ENCODE measurements at places on chromosomes 3 and 15.

- no peak for DNase-seq
Observed at GRCh38 chr15:73573572-73573971, 59.6 kb downstream of the NPTN start.

- no peak for DNase-seq
Observed at GRCh38 chr15:100330629-100331215, 11.1 kb downstream of the ADAMTS17 start.

DNA sequence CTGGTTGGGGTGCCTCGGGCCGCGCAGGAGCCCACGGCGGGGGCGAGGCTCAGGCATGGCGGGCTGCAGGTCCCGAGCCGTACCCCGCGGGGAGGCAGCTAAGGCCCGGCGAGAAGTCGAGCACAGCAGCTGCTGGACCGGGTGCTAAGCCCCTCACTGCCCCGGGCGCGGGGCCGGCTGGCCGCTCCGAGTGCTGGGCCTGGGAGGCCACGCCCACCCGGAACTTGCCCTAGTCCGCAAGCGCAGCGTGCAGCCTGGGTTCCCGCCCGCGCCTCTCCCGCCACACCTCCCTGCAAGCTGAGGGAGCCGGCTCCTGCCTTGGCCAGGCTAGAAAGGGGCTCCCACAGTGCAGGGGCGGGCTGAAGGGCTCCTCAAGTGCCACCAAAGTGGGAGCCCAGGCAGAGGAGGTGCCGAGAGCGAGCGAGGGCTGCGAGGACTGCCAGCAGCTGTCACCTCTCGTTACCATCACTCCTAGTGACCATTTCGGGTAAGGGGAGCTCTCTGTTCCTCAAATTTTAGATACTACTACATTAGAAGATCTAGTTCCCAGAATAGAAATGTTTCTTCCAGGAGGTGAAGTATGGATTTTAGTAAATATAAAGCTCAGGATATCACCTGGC is 417.0 kb upstream of the AGTR1 start:
- DNase-seq = no peak

DNA sequence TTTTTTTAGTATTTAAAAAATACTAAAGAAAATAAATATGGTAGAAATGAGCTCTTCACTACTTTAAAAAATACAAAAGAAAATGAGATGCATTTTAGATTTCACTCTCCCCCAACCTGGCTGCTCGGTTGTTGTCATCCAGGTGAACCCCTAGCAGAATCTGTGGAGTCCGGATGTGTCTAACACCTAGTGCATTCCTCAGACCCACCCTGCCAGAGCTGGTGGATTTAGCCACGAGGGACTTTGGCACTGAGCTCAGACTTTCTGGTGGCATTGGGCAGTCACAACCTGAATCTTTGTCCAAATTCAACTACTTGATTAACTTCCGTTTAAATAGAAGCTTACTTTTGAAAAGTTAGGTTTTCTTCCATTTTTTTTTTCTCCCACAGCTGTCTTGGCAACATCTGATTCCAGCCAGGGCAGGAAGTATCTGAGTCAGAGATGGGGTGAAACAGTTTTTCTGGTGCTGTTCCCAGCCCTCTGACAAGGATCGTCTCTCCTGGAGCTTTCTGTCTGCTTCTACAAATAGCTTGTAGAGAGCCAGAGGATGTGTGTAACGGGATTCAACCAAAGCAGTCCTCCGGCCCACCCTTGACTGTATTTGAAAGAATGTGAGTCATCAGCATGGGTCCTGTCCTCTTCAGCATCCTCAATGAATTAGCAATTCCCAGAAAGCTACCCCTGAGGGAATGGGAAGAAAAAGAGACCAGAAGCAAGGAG is 301.8 kb upstream of the MCTP2 start:
- no peak for DNase-seq

DNA sequence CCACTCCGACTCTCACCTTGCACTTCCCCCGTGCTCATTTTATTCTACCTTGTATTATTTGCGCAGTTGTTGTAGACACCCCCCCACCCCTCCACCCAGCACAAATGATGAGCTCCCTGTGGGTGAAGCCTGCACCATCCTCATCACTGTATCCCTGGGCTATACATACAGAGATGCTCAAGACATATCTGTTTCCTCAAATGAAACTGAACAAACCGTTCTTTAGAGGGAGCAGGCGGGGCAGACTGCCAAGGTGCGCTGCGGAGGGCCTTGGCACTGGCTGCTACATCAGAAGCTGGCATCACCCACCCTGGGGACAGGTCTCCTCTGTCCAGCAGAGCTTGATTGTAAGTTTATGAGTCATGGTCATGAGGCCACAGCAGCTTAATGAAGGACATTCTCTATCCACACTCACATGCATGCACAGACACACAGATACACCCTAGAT is 29.0 kb downstream of the ADCY5 start:
- DNase-seq = no peak

DNA sequence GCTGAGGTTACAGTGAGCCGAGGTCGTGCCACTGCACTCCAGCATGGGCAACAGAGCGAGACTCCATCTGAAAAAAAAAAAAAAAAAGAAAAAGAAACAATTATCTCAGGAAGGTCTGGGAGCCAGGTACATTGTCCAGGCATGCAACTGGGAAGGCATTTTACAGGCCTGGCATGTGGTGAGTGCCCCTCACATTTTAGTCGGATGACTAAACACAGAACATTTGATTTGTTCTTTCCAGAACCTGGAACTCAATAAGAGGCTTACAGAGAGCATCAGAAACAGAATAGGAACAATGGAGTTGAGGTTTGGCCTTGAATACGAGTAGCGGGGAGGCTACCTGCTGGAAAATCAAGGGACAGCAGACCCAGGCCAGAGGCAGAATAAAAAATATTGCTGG is 33.7 kb upstream of the IGF1R start:
- no peak for DNase-seq

DNA sequence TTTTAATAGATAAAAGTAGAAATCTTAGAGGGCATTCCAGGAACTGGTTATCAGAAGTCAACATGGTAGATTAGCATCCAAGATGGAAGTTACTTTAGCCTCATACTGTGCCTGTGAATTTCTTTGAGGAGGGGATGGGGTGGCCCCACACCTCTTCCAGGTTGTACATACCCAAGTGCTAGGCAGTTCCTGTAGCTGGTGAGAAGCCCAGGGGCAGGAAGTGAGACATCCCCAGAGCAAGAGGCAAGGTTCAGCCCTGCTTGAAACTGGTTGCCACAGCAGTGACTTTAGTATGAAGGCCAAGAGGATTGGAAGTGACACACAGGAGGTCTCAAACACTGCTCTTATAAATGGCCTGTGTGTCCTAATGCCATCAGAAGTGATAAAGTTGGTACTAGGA is 11.9 kb downstream of the GTPBP8 start:
- peak; percentile 66 for DNase-seq

DNA sequence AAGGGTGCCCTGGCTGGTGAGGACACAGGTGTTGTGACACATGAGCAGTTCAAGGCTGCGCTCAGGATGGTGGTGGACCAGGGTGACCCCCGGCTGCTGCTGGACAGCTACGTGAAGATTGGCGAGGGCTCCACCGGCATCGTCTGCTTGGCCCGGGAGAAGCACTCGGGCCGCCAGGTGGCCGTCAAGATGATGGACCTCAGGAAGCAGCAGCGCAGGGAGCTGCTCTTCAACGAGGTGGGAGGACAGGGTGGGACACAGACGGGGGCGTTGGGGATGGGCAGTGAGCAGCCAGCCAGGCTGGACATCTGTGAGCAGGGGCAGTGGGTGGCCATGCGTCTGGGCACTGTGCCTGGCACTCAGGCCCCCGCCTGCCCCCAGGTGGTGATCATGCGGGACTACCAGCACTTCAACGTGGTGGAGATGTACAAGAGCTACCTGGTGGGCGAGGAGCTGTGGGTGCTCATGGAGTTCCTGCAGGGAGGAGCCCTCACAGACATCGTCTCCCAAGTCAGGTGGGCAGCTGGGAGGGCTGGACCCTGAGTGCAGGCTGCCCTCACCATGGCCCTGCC is 10.3 kb downstream of the ANKRD63 start:
- DNase-seq = no peak

DNA sequence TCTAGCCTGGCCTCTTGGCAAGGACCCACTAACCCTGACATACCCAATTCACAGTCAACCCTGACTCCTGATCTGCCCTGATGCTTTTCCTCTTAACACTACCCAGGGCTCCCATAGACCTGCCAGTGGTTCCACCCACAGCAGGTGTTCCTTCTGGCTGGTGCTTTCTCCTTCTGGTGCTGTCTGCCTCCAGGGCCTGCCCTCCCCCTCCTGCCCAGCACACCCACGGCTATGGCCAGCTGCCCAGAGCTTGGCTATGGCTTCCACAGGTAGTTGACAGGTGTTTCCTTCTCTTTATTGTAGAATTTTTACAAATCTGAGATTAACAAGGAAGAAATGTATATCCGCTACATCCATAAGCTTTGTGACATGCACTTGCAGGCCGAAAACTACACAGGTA is 46.5 kb upstream of the MANF start:
- DNase-seq = no peak

DNA sequence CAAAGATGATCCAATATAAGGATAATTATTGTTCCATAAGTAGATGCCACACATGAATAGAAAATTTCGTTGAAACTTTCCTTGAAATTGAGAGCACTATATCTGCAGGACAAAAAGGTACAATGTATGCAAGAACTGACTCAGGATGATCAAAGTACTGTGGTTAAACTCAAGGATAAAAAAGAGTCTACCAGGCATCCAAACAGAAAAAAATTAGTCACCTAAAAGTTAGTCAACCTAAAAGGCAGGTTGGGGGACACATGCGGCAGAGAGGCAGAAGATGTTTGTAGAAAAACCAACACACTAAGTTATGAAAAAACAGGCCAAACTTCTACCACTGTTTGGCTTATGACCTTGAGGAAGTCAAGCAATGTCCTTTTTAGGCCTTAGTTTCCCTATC is 68.7 kb downstream of the GSK3B start:
- no peak for DNase-seq

GRCh38 chr15:96320703-96321638 is 9.5 kb upstream of the NR2F2 start:
- DNase-seq = no peak

- DNase-seq = no peak
Observed at GRCh38 chr3:59327376-59327808, 277.6 kb upstream of the CFAP20DC start.

DNA sequence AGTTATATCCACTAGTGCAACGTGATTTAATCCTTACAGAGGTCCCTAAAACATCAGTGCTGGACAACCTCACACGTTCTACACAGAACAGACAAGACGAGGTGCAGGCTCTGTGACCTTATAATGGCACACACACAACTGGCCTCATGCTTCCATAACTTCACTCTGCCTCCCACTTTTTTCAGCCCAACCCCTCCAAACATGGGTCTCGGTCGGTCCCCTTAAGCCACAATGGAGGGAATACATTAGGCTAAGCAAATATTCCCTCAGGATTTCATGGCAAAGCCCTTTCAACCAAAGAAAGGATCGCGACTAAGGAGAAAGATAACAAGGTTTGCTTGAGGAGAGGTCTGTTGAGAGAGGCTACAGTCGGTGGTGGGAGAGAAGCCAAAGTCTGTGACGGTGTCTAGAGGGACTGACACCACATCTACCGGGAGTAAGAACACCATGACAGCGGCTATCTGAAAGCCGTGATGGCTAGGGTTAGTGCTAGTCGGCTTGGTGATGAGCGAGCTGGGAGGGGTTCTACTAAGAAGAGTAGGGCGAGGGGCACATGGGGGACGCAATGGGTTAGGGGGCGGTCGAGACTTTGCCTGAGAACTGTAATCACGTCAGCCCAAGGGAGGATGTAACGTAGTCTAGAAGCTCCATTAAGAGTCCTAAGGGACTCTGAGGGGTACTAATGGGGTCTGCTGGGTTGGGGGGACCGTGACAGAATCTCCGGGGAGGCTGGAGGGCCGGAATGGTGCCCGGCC is 1.0 kb downstream of the MYO9A start:
- DNase-seq = no peak

DNA sequence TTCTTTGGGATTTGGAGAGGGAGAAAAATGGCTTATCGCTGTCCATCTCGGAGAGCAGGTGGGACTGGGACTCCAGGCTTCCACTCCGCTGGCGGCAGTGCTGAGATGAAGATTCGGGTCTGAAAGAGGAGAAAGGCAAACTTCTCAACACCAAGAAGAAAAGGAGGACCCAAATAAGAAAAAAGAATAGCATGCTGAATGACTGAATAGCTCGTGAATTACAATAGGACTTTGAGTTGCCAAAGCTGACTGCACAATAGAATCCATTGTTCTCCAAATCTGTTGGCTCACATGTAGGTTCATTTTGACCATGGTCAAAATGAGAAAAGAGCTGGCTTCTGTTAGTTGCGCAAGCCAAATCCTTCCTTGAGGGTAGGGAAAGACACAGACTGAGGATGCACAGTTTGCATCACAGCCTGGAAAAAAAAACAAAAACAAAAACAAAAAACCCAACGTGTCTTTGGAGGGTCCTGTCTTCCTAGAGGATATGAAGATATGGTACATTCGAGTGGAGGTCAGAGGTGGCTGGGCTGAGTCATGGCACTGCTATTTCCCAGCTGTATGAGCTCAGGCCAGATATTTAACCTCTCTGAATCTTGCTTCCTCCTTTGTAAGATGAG is 59.3 kb upstream of the LMOD3 start:
- no peak for DNase-seq

GRCh38 chr15:67809441-67809840 is 15.9 kb upstream of the SKOR1 start:
- DNase-seq = no peak

DNA sequence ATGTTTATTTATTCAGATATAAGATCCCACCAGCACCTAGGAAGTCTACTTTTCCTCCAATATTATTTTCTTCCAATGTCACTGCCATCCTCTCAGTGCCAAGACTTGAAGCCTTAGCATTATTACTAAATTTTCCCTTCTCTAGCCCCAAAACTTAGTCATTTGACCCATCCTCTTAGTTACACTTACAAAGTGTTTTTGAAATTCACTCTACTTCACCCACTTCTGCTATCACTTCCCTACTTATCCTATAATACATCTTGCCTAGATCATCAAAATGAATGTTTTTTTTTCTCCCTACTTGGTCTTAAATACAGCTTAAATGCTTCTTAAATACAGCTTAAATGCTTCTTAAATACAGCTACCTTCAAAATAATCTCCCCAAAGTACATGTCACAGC is 376.6 kb downstream of the RSL24D1 start:
- no peak for DNase-seq

- DNase-seq = peak; percentile 59
Observed at GRCh38 chr3:177197727-177198460, 612 bp upstream of the TBL1XR1 start.

DNA sequence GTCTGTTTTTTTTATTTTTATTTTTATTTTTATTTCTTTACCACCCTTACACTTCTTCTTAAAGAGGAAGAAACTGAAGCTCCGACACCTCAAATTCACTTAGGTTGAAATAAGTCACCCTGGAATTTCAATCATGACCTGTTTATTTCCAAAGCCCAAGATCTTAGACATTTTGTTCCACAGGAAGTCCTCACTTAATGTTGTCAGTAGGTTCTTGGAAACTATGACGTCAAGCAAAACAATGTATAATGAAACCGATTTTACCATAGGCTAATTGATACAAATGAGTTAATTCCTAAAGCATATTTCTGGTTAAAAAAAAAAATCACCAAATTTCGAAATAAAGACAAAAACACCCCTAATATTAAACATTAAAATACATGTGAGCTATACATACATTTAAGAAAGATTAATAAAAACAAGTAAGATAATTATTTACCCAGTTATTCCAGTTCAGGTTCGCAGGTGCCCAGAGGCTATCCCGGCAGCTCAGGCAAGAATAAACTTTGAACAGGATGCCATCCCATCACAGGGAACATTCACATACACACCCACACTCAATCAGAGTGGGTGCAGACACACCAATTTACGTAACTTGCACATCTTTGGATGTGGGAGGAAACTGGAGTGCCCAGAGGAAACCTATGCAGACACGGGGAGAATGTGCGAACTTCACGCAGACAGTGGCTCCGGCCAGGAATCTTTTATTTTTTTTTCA is 391.0 kb downstream of the RAP2B start:
- no peak for DNase-seq
